ENCODE measurements at places on chromosomes 12 and 14. TPM values are rescaled to one million over a fixed set of nuclear protein-coding genes. Genes with fewer than 3 reads are reported as not detected.

The KNTC1 gene
- 56.4 TPM for polyA plus RNA-seq

The TPI1 gene
- 518 TPM for polyA plus RNA-seq

- DNase-seq: no peak
Measured at GRCh38 chr12:96472384-96472783, 17.0 kb upstream of the CFAP54 start.

DNA sequence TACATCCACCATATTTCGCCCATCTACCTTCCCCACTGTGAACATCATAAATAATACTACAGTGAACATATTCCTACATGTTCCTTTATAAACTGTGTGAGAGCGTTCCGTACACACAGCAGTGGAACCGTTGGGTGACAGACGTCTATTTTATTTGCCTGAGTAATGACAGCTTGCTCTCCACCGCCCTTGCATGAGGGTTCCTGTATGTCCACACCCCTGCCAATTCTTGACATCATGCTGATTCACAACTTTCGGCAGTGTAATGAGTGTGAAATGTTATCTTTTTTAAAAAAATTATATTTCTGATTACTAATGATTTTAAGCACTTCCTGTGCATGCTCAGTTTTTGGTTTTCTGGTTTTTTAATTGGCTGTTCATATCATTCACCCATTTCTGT, 4.3 kb upstream of the RAD52 start:
- no peak for DNase-seq

The RGS6 gene
- 1.4 TPM for polyA plus RNA-seq
